Stimulated activated CD4-positive, alpha-beta T cell treated with anti-CD3 and anti-CD28 coated beads, Interleukin-12 subunit alpha, Interleukin-12 subunit beta, amount 100 ng/mL, for 4 hours (primary cell): ENCODE measurements at places on chromosomes 16 and 17.
A peak's percentile ranks its signal among the peaks of the same experiment; 100 is the strongest.

DNA sequence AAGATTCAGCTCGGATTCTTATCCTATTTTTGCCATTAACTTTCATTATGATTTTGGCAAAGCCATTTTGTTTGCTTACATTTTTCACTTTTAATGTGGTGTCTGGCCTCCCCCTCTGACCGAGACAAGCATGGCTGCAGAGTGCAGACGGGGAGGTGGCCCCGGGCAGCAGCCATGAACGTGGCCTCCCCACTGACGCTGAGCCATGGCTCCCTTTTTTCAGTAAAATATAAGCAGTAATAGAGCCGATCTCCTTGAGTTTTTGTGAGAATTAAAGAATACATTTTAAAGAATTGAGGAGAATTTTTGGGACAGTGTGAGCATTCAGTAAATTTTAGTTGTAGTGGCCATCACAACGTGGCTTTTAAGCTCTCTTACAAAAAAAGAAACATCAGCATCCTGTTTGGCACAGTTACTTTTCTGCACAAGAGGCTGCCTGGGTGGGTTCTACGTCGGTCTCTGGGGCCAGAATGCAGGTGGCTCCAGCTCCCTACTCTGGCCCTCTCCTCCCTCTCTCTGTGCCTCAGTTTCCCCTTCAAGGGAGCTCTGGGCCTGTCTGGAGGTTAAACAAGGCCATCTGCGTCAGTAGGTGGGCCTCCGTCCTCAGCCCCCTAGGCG, 68.8 kb upstream of the ZNF750 start:
- no peak for DNase-seq

GRCh38 chr16:22183901-22184614, 21.8 kb downstream of the SDR42E2 start:
- no peak for DNase-seq

DNA sequence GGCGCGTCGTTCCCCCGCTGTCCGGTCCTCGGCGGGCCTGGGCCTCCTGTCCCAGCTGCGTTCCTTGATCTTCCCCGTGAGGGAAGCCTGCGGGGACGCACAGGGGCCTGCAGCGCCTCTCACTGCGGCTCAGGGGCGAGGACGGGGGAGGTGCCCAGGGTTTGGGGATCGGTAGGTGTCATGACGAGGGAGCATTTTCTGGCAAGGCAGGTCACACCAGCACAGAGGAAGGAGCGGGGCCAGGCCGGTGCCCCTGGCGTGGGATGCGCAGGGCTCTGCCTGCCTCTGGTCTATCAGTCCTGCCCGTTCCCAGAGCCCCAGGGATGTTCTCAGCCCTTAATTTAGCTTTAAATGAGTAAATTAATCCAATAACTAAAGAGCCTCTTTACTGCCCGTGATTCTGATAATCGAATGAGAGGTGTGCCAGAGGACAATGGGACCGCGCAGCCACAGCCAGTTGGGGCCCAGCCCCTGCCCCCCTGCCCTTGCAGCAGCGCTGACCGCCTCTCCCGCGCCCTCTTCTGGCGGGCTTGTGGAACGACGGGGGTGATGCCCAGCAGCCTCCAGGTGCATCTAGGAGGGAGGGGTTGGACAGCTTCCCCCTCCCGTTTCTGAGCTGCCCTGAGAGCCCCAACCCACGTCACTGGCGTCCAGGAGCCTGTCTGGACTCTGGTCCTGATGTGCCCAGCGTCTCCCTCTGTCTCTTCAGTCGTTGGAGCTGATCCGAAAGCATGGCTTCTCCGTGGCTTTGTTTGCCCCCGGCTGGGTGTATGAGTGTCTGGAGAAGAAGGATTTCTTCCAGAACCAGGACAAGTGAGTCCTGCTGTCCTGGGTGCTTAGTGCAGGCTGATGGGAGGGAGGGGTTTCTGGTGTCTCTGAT, 7.9 kb downstream of the ENGASE start:
- DNase-seq: peak; percentile 44

DNA sequence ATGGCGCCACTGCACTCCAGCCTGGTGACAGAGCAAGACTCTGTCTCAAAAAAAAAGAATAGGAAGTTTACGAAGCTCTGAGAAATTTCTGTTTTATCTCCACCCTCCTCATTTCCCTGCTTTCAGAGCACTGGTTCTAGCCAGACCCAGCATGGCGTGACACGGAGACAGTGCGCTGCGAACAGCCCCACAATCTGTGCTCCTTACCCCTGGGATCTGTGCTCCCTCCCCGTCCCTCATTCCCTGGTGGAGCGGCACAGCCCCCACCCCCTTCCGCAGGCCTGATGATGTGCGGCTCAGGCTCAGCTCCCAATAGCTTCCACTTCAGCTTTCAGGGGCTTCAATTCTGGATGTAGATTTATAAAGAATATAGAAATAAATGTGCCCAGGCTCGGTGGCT, 56.1 kb upstream of the ENDOV start:
- DNase-seq: no peak

GRCh38 chr17:20083156-20083859, 74.1 kb downstream of the SPECC1 start:
- DNase-seq: no peak

DNA sequence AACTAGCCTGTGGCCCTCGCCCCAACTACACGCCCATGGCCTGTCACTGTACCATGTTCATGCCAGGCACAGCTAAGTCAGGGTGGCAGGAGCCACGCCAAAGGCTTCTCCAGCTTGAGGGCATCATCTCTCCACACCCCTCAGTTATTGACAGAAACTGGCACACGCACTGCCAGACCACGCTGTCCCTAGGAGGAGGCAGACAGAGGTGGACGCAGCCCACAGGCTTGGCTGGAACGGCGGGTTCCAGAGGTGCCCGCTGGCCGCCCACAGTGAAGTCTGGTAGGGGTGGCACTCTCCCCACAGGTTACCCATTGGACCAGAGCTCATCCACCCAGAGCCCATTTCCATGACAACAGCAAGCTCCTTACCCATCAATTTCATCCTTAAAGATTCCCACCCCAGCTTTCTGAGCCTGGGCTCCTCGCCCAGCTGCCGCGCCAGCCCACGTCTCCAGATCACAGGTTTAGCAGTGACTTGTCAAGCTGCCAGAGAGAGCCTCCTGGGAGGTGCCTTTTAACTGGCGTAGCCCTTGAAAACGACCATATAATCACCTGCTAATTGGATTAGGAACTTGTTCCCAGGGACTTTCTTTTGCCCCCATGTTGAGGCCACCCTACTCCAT, 27.9 kb downstream of the RPRML start:
- DNase-seq: no peak

DNA sequence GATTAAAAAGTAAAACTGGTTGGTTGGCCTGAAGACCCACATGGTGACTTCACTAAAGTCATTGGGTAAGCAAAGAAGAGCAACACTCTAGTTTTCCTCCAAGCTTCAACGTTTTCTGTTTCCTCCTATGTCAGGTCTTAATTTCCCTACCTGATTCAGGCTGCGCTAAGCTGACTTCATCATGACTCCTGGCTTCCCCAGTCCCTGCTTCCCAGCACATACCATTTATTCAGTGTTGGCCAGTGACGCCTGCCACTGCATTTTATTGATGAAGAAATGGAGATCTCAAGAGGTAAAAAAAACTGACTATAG, 645.3 kb downstream of the WWOX start:
- DNase-seq: no peak

DNA sequence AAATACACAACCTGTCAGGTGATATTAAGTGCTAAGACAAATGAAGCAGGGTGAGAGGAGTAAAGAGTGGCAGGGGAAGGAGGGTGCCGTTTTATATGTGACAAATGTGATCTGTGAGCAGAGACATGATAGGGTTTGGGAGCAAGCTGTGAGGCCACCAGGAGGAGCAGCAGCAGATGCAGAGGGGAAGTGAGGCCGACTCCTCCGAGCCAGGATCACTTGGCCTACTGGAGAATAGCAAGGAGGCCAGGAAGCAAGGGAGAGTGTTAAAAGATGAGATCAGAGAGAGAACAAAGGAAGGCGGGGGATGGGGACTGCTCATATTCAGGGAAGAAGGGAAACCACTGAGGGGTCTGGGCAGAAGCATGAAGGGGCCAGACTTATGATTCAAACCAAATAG, 129.4 kb downstream of the TANGO6 start:
- no peak for DNase-seq

DNA sequence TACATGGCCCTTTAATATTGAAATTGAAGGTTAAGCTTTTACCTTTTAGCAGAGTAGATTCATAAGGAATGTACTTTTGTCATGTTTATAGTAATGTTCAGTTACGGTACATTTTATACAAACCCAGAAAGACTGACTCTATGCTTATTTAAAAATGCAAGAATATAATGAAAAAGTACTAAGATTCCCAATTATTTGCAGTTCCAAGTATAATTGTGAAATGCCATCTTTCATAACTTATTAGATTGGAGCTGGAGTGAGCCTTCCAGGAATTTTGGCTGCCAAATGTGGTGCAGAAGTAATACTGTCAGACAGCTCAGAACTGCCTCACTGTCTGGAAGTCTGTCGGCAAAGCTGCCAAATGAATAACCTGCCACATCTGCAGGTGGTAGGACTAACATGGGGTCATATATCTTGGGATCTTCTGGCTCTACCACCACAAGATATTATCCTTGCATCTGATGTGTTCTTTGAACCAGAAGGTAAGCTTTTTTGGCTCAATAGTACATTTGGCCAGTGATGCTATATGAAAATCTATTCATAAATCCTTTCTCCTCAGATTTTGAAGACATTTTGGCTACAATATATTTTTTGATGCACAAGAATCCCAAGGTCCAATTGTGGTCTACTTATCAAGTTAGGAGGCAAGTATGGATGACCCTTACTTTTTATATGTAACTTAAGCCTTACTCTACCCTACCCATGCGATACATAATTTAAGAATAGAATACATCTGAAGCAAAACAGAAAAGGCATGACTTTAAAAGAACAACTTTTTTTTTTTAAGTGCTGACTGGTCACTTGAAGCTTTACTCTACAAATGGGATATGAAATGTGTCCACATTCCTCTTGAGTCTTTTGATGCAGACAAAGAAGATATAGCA, 4.2 kb downstream of the SRSF2 start:
- no peak for DNase-seq

DNA sequence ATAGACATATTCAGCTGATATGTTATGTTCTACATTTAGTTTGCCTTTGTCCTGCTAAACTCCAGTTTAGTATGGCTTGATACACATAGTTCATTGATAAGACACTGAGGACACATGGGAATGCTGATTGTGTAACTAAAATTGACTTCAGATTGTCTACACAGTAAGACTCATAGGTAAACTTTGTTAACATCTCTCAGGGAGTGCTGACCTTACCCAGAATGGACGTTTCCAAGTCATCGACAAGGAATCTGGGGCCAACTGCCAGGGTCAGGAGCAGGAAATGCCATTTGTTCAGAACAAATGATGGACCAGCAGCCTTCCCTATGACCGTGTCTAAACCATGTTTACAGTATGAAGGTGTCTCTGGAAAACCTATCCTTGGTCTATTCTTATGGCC, 58.7 kb downstream of the DYNLRB2 start:
- DNase-seq: no peak

- DNase-seq: no peak
These were observed 36.3 kb upstream of the HAPSTR1 start for GRCh38 chr16:9055115-9055514.

- DNase-seq: no peak
These were observed 47.8 kb downstream of the MEOX1 start for GRCh38 chr17:43613917-43614316.

DNA sequence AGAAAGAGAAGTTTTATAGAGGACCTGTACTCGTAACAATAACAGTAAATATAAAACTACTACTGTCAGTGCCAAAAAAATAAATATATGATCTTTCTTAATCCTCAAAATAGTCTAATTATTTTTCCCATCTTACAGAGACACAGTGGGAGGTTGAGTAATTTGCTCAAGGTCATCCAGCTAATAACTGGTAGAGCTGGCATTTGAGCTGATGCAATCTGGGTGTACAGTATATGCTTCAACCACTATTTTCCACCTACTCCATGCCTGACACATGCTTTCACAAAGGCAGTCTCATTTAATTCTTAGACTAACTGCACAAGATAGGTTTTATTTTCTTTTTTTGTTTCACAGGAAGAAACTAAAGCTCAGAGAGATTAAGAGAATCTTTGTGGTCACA, 33.6 kb downstream of the PIGL start:
- no peak for DNase-seq

DNA sequence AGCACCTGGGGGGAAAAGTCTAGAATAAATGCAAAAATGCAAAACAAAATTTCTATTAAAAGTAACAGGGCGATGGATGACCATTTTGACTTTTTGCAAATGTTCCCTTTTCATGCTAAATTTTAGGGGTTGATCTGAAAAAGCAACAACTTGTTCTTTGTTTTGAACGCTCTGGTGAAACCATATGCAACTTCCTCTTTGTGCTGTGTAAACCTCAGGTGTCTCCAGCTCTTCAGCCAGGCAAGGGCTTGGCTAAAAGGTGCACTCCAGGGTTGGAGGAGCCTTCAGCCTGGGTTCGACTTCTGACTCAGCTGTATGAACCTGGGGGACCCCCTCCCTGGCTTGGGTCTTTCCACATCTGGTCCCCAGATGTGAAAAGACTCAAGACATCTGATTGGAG, 9.5 kb downstream of the IRF8 start:
- DNase-seq: no peak

GRCh38 chr17:51166198-51166986, at the start of gene NME2:
TSS of gene NME2 (plus strand) at chr17:51166411. CDS start at chr17:51166831, 420 bp downstream.
- peak; percentile 77 for DNase-seq

- no peak for DNase-seq
These were observed 27.3 kb upstream of the CBFA2T3 start for GRCh38 chr16:89004209-89004831.

DNA sequence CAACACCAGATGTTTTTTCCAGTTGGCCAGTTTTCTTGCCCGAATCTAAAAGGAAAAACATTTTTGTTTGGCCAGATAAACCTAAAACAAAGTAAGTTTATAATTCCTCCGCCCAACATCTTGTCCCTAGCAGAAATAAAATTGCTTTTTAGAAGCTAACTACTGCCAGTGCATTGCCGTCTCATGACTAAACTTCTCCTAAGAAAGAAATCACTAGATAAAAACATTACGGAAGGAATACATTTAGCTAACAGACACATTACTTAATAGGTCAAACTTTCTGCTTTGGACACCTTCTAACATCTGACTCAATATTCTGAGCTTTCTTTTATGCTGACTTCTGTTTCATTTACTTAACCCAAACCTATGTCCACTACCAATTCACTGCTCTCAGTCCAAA, 36.2 kb downstream of the FBXL20 start:
- DNase-seq: no peak

- no peak for DNase-seq
These were observed 7.7 kb downstream of the ST6GALNAC1 start for GRCh38 chr17:76635659-76636360.

DNA sequence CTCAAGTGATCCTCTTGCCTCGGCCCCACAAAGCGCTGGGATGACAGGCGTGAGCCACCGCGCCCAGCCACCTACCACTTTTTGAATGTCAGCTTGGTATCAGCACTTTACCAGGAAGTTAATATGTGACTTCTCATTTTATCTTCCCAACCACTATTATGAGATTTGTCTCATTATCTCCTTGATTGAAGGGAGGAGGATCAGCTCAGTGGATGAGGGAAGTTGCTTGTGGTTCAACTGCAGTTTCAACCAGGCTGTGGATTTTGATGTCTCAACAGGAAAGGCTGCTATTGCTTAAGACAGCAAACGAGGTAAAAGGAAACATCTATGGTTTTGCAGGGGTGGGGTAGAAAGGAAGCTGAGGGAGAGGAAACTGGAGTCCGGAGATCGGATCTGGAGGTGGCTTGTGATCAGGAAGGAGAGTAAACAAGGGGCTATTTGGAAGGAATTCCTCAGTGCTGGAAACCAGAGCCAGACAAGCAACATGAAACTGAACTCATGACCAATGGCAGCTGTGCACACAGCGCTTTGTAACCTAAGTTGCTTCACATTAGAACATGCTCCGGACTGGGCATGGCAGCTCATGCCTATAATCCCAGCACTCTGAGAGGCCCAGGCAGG, 180.5 kb downstream of the VPS53 start:
- DNase-seq: no peak

- no peak for DNase-seq
These were observed 188.4 kb downstream of the AATF start for GRCh38 chr17:37137070-37137610.
